ENCODE measurements at places on chromosomes 5 and 9.

- DNase-seq: no peak
These were observed 17.3 kb downstream of the DAPK1 start for GRCh38 chr9:87515006-87515405.

GRCh38 chr9:28464481-28465216, 891.4 kb upstream of the C9orf72 start:
- DNase-seq: no peak

- DNase-seq: no peak
These were observed 618.4 kb downstream of the PDE4D start for GRCh38 chr5:59275170-59275509.

GRCh38 chr5:145247745-145248040, 587.4 kb downstream of the PRELID2 start:
- no peak for DNase-seq

DNA sequence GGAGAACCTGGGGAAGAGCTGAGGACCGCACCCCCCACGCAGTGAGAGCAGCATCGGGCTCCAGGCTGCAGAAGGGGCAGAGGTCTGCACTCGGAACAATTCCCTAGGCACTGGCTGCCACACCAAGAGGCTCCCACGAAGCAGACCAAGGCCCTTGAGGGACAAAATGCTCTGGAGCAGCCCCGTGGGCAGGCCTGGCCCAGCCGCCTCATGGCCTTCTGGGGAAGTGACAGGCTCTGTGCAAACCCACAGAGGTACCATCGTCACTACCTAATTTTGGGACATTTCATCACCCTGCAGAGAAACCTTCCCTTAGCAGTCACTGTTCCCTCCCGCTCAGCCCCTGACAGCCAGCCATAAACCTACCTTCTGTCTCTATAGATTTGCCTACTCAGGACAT, 15.9 kb downstream of the FBXW5 start:
- no peak for DNase-seq

DNA sequence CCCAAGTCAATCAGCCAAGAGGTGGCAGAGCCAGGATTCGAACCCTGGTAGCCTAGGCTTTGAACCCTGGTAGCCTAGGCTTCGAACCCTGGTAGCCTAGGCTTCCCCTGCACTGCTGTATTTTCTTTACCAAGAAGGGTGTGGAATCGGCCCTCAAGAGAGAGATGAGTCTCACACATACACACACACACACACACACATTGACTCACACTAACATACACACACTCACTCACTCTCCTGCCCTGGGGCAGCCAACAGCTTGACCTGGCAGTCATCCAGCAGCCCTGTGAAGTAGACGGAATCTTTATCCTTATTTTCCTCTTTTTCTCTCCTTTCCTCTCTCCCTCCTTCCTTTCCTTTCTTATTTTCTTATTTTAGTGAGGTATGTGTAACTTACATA, 55.4 kb upstream of the RPL26L1 start:
- DNase-seq: no peak

DNA sequence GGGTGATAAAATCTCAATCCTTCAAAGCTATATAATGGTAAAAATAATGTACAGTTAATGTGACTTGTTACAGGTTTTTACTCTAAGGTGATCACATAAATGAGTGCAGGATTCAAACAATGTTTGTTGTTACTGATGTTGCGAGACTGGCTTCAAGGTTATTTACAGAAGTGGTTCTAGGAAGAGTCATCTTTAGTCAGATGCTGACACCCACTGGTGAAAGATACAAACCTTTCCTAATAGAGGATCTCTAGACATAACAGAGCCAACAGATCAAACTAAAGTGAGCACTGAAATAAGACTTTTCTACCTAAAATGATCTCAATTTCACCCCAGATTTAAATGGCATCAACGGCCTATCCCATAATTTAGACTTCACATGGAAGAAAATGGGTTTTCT, 20.2 kb downstream of the ARSB start:
- no peak for DNase-seq

DNA sequence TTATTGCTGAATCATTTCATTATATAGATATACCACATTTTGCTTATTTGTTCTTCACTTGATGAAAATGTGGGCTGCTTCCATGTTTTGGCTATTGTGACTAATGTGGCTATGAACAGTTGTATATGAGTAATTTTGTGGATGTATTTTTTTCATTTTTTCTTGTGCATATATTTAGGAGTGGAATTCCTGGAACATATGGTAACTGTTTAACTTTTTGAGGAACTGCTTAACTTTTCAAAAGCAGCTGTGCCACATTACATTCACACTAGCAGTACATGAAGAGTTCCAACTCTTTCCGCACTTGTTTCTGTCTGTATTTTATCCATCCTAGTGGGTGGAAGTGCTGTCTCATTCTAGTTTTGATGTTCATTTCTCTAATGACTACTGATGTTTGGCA, 67.8 kb downstream of the JAK2 start:
- DNase-seq: no peak

- DNase-seq: no peak
These were observed 38.3 kb downstream of the MOCS2 start for GRCh38 chr5:53071298-53071697.

- no peak for DNase-seq
These were observed 21.7 kb upstream of the HOMER1 start for GRCh38 chr5:79535477-79536192.

GRCh38 chr9:32524892-32525708, 896 bp downstream of the RIGI start:
- peak; percentile 19 for DNase-seq

DNA sequence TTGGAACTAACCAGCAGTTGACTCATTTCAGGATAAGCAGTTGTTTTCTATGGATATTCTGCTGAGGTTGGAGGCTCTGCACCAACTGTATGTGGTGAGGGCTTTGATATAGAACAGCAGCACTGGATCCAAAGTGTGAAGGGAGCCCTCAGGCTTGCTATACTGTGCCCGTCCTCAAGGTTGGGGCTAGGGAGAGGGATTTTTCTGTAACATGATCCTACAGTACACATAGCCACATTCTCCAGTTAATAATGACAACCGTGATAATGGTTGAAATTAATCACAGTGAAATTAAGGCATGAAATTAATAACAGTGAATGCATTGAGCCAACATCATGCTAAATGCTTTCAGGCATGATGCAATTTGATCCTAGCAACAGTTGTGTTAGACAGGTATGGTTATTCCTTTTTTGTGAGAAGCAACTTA, 36.7 kb downstream of the ARHGAP26 start:
- DNase-seq: no peak

DNA sequence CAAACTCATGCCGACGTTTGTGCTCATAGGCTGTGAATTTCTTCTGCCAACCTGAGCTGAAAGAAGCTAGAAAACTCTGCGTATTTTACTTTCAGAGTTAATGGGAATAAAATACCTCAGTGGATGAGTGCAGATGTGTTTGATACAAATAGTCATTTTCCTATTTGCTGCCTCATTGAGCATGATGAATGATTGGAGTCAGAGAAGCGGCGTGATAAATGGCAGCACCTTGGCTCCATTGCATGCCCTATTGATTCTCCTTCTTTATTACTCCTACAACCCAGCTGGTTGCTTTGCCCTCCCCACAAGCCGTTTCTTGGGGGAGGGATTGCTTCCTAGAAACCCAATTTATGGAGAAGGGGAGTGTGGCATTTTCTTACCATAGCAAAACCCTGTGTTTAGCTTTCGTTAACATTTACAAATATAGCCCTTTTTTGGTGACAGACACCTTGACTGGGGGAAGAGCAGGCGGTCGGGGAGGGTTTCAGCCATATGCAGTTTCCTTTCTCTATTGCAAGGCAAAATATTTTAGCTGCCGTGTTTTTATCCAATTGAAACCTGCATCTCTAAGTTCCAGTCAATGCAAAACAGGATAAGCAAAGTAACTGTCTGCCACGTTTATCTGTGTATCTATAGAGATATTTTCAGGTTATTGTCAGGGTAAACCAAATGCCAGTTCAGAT, 93.1 kb upstream of the TBCA start:
- no peak for DNase-seq

DNA sequence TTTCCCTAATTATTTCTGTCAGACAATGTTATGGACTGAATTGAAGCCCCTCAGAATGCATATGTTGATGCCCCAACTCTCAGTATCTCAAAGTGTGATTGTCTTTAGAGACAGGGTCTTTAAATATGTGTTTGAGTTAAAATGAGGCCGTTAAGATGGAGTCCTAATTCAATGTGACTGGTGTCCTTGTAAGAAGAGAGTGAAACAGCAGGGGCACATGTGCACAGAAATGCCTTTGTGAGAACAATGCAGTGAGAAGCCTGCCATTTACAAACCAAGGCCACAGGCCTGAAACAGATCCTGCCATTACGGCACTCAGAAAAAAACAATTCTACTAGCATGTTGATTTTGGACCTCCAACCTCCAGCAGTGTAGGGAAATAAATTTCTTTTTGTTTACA, 483.0 kb upstream of the DMAC1 start:
- no peak for DNase-seq

DNA sequence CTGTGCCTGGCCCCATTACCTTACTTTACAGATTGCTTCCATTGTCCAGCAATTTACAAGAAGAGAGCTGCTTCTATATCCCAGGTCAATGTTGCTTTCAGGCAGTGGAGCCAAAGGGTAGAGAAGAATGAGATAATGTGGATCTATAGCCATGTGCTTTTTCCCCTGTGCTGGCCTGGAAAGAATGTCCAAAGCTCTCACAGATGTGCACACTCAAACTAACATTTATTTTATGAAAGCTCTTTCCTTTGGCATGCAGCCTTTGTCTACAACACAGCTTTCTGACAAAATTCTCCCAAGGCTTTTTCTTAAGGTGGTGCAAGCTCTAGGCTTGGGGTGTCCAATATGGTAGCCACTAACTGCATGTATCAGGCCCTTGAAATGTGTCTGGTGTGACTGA, 217.3 kb downstream of the LRRC70 start:
- no peak for DNase-seq

DNA sequence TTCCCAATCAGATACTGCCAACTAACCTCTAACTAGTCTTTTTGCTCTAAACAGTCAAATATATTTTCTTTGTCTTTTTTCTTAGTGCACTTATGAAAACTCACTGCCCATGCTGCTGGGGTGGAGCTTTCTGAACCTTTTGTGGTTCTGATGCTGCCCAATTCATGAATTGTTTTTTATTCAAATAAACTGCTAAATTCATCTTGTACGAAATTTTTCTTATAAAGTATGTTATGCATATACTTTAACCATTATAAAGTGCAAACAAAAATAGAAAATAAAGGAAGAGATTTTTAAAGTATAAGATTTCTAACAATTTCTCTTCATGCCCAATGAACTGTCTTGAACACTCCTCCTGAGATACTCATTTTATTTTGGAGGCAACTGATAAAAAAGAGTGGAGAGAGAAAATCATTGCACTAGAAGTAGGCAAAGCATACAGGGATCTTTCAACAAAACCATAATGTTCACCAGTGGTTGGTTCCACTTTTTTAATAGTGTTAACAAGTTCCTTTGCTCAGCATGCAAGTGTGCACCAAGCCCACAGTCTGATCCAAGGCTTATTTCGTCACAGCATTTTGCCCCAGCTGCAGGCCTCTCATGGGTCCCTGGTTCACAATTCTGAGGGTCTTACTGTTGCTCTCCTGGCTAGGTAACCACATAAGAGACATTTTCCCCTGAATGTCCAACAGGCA, 6.2 kb upstream of the FYB1 start:
- DNase-seq: no peak

DNA sequence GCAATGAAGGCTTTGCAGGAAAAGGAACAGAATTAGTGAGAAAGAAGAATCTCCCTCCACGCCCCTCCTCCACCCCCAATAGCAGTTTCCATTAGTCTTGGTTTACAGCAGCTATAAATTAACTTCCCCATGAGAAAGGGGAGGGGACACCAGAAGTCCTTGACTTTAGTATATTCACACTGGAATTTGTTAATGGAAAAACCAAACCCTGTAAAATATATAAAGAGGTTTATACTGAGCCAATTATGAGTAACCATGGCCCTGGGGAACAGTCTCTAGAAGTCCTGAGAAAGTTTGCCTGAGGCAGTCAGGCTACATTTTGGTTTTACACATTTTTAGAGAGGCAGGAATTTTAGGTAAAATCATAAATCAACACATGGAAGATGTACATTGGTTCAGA, 88.5 kb downstream of the ALDH1A1 start:
- no peak for DNase-seq

DNA sequence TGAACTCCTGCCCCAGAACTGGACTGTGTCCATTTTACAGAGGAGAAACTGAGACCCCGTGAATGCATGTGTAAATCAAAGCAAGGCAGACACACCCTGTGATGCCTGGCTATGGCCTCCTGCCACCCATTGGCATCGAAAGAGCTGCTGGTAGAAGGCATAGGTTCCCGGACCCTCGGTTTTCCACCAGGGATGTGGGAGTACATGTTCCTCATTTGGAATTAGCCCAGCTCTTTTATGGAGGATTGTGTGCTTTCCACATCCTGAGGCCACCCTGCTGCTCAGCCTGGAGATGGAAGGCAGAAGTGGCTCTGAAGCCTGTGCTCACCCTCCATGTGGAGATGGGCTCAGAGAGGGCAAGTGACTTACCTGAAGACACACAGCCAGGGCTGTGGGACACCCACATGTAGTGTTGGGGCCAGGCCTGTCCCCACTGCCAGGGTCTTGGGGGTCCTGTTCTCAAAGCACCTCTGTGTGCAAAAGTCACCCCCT, 2.8 kb downstream of the SUSD3 start:
- DNase-seq: no peak

GRCh38 chr9:126062158-126062886, 264.3 kb upstream of the MVB12B start:
- no peak for DNase-seq

DNA sequence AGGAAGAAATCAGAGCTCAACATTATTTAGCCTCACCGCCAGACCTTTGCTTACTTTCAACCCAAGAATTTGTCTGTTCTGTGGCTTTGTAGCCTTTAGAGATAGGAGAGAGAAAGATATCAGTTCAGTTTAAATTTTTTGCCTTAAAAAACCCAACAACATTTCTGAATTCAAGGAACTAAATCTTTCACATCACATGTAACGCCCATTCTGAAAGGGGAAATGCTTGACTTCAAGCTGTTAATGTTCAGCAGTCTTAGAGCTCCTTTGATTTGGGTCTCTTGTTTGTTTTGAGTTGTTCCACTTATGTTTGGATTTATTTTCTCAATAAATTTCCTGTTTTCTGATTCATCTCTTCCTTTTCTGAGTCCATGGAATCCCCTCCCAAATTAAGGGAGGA, 294.5 kb downstream of the ARHGAP26 start:
- DNase-seq: no peak
